ENCODE measurements at places on chromosomes 16 and 17.
A peak's percentile ranks its signal among the peaks of the same experiment; 100 is the strongest.

DNA sequence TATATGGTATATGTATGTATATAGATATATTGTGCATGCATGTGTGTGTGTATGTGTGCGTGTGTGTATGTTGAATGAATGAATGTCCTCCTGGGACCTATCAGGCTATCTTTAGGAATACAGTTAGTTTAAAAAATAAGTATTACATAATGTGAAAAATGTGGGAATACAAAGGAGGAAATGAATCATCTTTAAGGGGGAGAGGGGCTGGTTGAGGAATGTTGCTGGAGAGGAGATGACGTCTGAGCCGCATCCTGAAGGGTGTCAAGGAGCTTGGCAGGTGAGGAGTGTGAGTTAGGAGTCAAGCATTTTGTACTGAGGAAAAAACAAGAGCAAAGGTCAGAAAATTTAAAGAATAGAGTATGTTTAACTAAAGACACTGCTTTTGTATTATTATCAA is 62.4 kb upstream of the NLK start:
- DNase-seq, result no peak

DNA sequence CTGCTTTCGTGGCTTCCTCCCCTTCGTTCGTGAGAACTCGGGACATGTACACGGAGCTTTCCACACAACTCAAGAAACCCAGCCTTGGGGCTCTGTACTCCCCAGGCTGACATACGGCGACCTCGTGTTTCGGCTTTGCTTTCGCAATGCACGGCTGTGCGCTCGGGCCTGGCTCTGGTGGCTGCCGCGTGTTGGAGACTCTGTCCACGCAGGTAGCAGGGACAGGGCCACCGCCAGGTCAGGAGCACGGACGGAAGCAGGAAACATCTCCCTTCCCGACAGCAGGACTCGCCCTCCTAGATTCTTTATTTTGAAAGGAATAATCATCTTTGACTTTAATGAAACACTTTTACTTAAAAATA is 17.3 kb downstream of the UTS2R start:
- no peak for DNase-seq

- no peak for DNase-seq
Measured at GRCh38 chr16:24094660-24095059, 161.5 kb upstream of the CACNG3 start.

DNA sequence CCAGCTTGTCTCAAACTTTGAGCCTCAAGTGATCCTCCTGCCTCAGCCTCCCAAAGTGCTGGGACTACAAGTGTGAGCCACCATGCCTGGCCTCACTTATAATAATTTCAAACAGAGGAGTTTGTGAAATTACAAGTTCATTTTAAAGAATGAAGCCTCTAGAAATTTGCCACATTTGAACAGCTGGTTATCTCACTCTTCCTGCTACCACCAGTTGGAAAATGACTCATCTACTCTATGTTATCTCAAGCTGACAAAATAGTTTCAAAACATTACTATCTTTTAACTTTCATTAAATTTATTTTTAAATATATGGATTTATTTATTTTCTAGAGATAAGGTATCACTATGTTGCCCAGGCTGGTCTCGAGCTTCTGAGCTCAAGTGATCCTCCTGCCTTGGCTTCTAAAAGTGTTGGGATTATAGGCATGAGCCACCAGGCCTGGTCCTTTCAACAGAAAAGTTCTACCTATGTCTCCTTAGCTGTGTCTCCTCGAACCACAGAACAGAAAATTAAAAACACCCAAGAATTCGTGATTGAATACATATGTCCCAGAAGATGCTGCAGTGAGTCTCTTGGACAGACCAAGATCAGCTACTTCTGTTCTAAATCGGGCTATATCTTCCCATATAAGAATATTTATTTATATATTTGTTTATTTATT is 47.6 kb downstream of the MYH13 start:
- DNase-seq, result no peak

DNA sequence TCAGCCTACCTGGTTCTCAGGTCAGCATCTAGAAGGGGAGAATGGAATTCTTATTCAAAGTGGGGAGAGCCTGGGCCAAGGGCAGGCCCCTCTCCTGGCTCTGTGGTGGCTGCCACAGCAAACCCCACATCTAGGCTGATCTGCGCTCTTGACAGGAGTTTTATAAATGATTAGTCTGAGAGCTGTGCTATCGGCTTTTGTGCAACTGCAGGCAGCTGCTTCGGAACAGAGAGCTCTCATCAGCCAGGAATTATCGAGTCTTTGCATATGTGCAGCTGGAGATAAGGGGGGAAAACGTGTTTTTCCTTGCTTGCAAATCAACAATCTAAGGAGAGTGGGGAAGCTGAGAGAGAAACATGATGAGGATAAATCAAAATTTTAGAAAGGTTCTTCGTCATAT is 91.7 kb downstream of the HS3ST3A1 start:
- DNase-seq, result no peak

- no peak for DNase-seq
Measured at GRCh38 chr16:27960619-27961295, 102.8 kb downstream of the GSG1L start.

GRCh38 chr17:71496552-71496951 is 624.3 kb upstream of the SOX9 start:
- DNase-seq, result no peak

GRCh38 chr17:7232114-7232513 is 2.2 kb downstream of the DVL2 start:
- DNase-seq, result no peak

DNA sequence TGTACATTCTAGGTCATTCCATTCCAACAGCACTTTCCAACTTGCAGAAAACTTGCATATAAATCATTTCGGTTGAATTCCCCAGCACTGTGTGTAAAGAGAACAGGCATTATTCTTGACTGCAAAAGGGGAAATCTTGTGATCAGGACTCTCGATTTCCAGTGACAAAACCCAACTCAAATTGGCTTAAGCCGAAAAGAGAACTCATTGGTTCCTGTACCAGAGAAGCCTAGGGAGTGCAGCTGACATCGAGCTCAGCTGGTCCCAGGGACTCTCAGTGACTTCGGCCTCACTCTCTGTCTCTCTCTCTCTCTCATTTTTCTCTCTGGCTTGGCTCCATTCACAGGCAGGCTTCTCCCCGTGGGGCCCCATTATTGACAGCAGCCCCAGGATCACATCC is 30.7 kb downstream of the CD300LF start:
- DNase-seq, result no peak

DNA sequence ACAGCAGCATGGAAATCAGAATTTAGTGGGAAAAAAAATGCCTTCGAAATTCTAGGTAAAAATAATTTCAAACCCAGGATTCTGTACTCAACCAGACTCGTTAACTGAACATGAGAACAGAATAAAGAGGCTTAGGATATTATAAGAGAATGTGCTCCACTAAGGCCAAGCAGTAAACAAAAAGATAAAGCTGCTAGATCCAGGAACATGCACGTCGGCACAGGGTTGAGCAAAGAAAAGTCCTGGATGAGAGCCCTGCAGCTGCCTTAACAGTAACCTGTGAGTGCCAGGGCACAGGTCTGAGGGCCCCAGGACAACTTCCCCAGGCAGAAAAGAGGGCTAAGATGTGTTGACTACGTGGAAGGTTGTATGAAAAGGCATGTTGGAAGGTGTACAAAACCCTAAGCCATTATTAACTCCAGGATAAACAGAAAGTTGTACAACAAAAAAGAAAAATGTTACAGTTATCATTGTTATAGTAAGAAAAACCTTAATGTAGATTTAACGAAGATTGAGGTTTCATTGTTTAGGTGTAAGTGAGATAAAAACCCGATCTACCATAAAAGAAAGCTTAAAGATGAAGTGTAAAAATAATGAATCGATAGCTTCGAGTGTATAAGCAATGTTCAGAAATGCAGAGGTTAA is 42.3 kb upstream of the RBFOX3 start:
- no peak for DNase-seq

GRCh38 chr17:6753546-6753945 is 2.3 kb upstream of the XAF1 start:
- no peak for DNase-seq

- DNase-seq, result no peak
Measured at GRCh38 chr17:48012654-48013053, 24.9 kb downstream of the COPZ2 start.

DNA sequence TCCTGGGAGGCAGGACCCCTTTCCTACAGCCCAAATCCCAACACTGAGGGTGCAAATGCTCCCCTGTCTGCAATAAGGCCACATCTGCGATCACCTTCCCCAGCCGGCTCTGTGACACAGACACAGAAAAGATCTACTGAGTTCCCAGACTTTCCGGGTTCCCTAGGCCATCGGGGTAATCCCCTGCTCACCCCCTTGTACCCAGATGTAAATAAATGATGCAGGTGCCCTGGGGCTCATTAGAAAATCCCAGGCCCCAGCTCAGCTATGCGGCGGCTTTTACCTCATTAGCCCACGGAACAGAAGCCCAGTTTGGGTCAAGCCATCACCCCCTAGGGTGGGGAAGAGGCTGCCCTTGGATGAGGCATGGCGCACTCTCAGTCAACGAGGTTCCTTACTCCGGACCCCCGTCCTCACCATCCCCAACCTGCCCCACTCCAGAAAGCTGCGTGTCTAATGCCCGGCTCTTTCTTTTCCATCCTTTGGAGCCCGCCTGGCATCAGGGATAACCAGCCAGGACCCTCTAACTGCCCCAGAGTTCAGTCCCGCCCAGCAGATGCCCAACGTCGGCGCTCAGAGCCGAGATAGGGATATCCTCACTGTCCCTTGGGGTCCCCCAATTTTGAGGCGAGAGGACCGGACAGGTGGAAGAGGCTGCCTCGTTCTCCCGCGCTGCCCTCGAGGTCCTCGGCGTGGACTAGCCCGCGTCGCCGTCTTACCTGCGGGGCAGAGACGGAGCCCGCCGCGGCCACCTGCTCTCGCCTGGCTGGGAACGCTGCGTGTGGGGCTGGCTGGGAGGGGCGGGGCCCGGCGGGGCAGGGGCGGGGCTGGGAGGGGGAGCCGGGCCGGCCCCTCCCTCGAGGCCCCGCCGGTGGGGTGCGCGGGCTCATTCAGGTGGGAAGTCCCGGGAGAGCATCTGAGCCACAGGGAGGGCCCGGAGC is at the start of gene ZNF385C:
Gene ZNF385C (minus strand): TSS at position 783 of the 941 bp plus-strand sequence. CDS start 35,417 bp downstream, outside the sequence.
- DNase-seq, result peak; percentile 40

- no peak for DNase-seq
Measured at GRCh38 chr17:78933025-78933958, 8.1 kb upstream of the TIMP2 start.

GRCh38 chr16:50692999-50693781 is at the start of gene NOD2:
NOD2 (plus strand) TSS chr16:50693606; CDS start chr16:50699496, 5,890 bp downstream.
- DNase-seq, result no peak

- no peak for DNase-seq
Measured at GRCh38 chr16:48426244-48427141, 41.3 kb upstream of the SIAH1 start.

DNA sequence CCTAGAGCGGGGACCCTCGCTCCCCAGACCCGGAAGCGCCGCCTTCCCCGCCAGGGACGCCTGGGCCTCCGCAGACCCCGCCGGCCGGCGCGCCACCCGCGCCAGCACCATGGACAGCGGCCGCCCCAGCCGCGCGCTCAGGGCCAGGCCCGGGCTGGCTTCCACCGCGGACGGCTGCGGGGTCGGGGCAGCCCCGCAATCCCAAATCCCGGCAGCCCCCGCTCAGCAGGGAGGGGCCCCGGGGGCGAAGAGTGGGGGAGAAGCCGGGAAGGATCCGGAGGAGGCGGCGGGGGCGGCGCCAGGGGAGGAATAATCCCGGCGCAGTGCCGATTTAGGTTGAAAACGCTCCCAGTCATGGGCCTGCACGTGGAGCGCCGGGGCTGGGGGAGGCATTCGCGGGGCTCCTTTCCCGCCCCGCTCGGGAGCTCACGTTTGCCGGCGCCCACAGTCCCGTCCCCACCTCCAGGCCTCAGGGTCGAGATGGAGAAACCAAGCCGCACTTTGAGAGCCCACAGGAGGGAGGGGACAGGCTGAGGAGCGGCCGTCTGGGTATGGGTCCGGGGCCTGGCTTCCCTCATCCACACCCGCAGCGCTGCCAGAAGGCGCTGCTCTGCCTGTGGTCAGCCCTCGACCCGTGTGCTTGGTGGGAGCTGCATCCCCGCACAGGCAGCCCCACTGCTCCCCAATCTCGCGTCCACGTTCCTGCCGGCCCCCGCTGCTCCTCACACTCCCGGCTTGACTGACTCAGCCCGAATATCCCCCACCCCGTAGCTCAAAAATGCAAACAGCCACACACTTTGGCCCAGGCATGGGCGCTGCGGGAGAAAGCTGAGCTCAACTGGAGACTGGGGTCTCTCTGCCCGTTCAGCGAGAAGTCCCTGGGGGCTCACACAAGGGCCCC is 4.7 kb downstream of the FBXL16 start:
- DNase-seq, result no peak

- no peak for DNase-seq
Measured at GRCh38 chr17:73539166-73539565, 105.1 kb downstream of the SDK2 start.

- no peak for DNase-seq
Measured at GRCh38 chr17:78057113-78057740, 71.3 kb downstream of the TMC6 start.

DNA sequence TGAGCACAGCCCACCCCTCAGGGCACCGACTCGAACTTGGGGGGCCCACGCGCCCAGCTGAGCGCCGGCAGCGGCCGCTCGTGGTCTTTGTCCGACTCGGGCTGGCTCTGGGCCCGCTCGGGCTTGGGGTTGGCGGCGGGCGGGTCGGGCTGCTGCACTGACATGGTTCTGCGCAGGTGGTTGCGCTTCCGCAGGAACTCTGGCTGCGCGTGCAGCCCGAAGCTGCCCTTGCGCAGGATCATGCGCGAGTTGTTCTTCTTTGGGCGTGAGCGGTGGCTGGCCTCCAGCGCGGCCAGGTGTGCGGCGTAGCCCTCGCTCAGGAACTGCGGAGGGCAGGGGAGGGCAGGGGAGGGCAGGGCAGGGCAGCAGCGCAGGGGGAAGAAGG is 11.1 kb downstream of the PIMREG start:
- DNase-seq, result no peak

DNA sequence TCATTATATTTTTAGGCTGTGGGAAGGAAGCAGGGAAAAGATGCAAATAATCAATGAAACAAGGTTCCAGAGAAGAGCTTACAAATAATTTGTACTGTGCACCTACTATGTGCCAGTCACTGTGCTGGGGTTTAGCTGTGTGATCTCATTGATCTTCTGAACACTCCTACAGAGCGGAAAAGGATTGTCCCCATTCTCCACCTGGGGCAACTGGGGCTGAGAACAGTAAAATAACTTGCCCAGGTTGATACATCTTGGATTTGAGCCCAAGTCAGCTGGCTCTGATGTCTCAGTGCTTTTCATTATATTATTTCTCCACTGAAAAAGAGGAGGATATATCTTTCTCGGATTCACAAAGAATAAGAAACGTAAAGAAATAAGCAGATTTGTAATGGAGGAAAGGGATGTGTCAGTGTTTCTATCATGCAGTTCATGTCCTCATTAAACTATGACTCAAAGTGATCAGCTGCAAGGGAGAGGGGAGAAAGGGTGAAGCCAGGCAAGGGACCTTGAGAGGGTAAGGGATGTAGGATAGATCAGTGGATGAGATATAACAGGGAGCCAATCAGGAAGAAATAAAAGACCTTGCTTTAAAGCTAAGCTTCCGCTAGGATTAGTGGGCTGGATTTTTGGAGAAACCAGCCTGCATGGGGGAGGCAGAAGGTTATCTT is 143.6 kb upstream of the NOL11 start:
- no peak for DNase-seq

- DNase-seq, result no peak
Measured at GRCh38 chr17:61480414-61480807, 28.2 kb downstream of the TBX4 start.
